Hypothalamus (tissue), 51 donors: ENCODE measurements at places on chromosomes 16 and 17.

- no peak for DNase-seq
Measured at GRCh38 chr17:7258731-7259554, 3.3 kb downstream of the CLDN7 start.

GRCh38 chr17:79053251-79053925 is 21.2 kb upstream of the ENGASE start:
- DNase-seq = no peak

GRCh38 chr16:53356478-53357207 is 77.6 kb upstream of the RBL2 start:
- no peak for DNase-seq

DNA sequence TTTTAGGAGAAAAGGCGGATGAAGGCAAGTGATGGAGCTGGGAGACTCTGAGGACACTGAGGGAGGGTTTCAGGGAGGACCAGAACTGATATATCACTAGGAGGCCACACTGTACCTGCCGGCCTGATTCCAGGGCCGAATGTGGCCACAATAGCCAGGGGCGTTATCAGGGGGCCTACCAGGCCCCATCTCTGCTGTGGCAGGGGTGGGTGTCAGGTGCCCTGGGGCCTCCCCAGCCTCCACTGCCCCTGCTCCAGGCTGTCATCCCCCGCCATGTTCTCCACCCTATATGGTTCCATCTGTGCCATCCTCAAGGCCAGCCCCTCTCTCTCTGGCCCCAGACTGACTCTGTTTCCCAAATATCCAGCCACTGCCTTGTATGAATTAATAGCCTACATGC is 246.5 kb downstream of the GSG1L start:
- no peak for DNase-seq

DNA sequence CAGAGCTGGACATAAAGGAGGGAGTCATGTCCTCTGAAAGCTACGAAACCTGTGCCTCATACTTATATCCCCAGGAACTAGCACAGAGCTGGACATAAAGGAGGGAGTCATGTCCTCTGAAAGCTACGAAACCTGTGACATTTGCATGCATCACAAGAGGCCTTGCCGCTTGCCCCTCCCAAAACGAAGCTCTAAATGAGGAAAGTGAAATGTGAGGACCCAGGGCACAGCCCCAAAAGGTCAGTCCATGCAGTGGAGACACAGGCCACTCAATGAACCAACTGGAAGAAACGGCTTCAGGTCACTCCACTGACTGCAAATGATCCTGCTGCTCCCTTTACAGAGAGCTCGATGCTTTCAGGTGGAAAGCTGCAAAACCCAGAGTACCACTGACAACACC is 38.3 kb downstream of the COG7 start:
- DNase-seq = no peak

- DNase-seq = no peak
Measured at GRCh38 chr17:6471531-6472465, 27.5 kb downstream of the PIMREG start.

DNA sequence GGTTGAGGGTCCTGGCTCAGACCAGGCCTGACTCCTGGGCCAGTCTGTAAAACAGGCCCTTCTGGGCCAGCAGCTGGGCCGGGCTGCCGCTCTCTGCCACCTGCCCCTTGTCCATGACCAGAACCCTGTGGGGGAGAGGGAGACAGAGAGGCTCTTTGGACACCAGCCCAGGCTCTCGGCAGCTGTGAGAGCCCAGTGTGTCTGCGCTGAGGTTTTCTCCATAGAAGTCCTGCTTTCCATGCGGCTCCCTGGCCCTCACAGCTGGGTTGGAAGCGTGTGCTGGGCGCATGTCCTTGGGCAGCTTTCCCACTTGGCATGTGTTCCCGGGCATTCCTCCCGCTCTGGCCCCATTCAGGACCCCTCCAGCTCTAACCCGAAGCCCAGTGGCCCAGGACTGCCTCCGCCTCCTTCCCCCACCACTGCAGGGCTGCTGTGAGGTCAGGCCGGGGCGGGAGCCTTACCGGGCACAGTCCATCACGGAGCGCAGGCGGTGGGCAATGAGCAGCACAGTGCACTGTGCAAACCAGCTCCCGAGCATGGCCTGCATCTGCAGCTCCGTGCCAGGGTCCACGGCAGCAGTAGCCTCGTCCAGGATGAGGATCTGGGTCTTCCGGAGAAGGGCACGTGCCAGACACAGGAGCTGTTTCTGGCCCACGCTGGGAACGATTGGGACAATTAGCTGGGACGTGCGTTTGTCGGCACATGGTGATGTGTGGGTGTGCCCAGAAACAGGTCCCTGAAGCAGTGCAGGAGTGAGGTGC is 73.0 kb downstream of the ABCC6 start:
- peak; percentile 80 for DNase-seq

GRCh38 chr17:29699283-29699682 is 76.6 kb upstream of the CORO6 start:
- DNase-seq = no peak

- no peak for DNase-seq
Measured at GRCh38 chr17:50562242-50563091, 2.0 kb downstream of the CACNA1G start.

DNA sequence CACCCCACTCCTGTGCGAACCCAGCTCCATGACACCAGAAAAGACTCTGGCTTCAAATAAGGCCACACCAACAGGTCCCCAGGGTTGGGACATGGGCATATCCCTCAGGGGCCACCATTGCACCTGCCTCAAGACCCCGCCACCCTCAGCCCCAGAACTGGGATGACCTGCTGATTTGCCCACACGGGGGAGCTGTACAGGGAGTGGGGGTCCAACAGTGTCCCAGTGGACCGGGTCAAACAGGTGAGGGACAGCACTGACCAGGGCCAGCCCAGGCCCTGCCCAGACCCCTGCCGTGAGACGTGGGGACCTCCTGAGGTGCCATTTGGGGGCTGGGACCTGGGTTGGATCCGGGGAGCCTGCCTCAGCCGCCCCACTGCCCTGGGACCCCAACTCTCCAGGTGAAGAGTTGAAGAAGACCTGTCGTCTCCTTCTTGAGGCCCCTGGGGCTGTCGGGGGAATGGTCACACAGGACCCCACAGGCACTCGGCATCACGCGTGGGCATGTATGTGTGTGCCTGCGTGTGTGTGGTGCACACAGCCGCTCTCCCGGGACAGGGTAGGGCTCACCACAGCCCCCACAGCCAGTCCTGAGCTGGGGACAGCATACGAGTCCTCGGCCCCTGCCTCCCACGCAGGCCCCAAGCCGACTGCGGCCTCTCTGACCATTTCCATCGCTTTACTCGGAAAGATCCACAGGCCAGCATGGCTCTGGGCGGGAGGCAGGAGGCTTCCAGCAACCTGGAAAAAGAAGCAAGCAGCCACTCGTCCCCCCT is 34.2 kb upstream of the ZNF469 start:
- no peak for DNase-seq

DNA sequence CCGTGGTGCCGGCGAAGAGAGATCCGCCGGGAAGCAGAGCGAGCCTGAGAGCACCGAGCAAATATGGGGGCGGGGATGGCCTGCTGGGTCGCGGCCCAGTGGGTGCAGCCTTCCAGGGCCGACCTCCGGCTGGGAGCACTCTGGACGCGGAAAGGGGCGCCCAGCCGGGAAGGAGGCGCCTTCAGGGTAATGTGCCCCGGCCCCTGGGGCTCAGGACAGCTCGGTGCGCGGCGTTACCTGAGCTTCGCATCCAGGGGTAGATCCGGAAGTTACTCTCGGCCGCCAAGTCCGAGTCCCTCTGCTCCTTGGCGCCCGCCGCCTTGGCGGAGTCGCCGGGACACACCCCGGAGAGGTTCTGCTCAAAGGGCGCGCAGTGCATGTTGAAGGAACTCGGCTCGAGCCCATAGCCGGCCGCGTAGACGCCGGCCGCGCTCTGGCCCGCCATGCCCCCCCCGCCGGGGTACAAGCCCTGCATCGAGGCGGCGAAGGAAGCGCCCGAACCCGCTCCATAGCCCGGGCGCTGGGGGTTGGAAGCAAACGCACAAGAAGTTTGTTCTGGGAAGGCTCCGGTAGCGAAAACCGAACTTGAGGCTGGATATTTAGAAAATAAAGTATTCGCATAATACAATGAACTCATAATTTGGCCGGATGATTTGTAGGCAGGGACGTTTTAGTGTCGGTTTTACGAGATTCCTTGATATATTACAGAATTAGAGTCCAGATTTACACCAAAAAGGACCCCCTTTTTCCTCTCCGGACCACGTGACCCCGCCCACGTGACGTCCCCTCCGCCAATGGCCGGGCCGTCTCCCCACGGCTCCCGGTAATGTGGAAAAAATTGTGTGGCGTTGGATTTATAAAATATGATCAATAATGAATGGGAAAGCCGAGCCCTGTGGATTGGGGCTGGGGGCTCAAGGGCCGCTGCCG is at the start of gene HOXB7:
HOXB7 (minus strand) TSS at position 736 of the 930 bp plus-strand sequence; CDS start at position 637, 99 bp downstream.
- no peak for DNase-seq

DNA sequence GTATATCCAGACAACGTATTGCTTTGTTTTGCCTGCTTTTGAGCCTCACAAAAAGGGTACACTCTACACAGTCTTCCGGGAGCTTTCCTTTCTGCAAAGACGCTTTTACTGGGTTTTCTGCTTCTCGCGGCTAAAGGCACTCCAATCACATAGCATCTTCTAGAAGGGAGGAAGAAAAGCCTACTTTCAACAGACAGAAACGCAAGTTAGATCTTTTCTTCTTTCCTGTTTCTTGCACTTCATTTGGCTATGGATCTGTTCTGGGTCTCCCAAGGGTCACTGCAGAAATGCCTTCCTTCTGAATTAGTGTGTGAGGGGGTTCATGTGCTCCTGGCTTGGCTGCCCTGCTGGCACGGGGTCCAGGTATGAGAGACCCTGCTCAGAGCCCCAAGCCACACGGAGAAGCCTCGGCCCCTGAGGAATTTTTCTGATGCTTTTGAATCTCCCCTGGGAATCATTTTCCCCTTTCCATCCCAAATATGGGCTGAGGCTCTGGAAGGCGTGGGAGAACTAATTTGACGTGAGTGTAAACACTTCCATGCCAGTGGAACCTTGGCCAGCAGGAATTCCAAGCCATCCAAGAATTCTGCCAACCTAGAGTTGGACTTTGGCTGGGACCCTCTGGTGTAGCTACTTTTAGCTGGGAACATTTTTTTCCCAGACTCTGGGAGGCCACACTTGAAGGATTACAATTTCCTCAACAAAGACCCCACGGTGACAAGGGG is 49.6 kb upstream of the NKD1 start:
- DNase-seq = no peak

GRCh38 chr16:65779201-65779600 is 587.3 kb upstream of the CDH5 start:
- DNase-seq = no peak

GRCh38 chr16:55379371-55379770 is 55.4 kb downstream of the IRX6 start:
- DNase-seq = no peak

DNA sequence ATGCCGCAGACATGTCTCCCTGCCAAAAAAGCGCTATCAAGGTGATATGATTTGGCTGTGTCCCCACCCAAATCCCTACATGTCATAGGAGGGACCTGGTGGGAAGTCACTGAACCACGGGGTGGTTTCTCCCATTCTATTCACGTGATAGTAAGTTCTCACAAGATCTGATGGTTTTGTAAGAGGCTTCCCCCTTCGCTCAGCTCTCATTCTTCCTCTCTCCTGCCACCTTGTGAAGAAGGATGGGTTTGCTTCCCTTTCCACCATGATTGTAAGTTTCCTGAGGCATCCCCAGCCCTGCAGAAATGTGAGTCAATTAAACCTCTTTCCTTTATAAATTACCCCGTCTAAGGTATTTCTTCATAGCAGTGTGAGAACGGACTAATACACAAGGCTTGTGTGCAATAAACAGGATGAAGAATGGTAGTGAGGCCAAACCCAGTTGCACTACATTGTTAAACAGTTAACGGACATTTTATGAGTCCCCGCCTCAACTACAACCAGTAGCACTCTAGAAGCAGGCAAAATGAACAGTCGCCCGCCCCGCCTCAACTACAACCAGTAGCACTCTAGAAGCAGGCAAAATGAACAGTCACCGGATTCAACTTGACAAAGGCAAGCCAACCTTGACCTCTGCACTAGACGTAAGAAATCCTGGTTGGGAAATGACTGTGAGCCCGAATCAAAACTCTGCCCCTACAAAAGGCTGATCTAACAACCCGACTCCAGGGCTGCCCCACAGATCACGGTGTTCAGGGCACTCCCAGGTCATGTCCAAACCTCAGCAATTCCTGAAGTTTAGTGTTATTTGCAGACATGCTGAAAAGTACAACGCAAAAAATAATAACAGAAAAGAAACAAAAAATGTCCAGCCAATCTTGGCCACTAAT is 26.3 kb downstream of the VPS53 start:
- DNase-seq = no peak

- no peak for DNase-seq
Measured at GRCh38 chr16:75477680-75478473, 13.4 kb upstream of the TMEM170A start.

- no peak for DNase-seq
Measured at GRCh38 chr16:14672403-14672971, 21.6 kb downstream of the PLA2G10 start.

- no peak for DNase-seq
Measured at GRCh38 chr17:41885733-41886132, 20.5 kb upstream of the KLHL11 start.

GRCh38 chr17:20266806-20267458 is 200.4 kb downstream of the LGALS9B start:
- DNase-seq = no peak

- DNase-seq = no peak
Measured at GRCh38 chr17:78838574-78839005, 2.0 kb downstream of the USP36 start.

DNA sequence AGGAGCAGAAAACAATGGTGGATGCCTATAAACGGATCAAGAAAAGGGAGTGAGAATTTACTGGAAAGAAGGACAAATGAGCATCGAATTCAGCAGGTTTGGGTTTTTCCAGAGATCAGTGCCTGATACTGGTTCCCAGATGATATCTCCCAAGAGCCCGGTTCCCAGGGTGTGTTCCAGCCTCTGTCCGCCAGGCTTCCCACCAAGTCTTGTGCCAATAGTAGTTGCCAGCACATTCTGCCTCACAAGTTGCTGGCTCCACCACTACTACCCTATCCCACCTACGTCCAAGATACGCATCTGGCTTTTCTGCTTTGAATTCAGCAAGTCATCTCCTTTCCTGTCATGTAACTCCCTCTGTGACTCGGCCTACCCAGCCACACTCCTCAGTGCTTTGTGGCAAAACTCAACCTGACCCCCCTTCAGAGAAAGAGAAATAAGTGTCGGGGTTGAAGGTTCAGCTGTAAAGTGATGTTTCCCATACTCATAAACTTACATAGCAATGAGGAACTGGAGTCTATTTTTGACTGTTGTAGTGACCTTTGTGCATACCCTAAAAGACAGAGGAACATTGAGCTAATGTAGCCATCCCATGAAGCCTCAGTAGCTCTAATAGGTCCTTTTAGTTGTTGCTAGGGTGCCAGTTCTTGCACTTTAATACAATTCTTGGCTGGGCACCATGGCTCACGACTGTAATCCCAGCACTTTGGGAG is 277.0 kb downstream of the IRX3 start:
- DNase-seq = no peak

- DNase-seq = no peak
Measured at GRCh38 chr16:24101431-24101830, 154.7 kb upstream of the CACNG3 start.
